ENCODE measurements at places on chromosomes 12 and 14.
A peak's percentile ranks its signal among the peaks of the same experiment; 100 is the strongest.

GRCh38 chr12:45217846-45218245, 2.0 kb downstream of the ANO6 start:
- DNase-seq, result no peak

- DNase-seq, result no peak
Measured at GRCh38 chr12:86194721-86195120, 61.5 kb downstream of the MGAT4C start.

DNA sequence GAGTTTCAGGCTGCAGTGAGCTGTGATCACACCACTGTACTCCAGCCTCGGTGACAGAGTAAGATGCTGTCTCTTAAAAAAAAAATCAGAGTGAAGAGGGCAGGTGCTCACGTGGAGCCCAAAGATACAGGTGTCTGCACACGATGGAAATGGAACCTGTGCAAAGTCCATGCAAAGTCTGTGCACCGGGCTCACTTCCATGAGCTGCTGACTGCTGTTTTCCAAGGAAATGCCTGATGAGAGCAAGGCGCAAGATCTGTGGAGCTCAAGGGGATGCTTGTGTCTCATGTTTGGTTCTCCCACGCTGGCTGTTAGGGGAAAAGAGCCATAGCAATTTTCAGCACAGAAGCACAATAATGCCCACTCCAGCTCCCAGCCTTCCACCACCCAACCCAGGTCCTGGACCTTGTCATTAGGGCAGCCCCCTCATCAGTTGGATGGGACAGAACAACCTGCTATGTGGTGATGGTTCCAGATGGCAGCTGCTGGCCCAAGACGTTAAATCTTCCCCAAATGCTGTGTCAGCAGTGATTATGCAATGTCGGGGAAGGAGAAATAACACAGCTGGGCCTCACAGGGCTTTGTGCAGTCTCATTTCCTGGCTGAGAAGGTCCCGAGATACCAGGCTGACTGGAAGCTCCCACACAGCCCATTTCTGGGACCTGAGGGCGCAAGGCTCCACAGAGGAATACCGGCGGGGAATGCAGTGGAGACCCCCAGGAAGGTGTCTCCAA, 27.9 kb upstream of the DICER1 start:
- peak; percentile 92 for DNase-seq

- DNase-seq, result no peak
Measured at GRCh38 chr14:81868172-81868571, 334.5 kb upstream of the SEL1L start.

DNA sequence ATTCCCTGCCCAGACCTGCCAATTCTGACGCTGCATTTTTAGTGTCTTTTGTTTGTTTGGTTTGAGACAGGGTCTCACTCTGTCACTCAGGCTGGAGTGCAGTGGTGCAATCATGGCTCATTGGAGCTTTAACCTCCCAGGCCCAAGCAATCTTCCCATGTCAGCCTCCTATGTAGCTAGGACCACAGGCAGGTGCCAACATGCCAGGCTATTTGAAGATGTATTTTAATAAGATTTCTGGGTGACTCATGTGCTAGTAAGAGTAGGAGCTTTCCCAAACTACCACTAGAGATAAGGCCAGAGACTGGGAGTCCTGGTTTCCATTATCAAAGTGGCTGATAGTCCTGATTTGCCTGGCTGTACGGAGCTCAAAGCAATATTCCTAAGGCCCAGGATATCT, 693.3 kb downstream of the MED13L start:
- DNase-seq, result no peak

DNA sequence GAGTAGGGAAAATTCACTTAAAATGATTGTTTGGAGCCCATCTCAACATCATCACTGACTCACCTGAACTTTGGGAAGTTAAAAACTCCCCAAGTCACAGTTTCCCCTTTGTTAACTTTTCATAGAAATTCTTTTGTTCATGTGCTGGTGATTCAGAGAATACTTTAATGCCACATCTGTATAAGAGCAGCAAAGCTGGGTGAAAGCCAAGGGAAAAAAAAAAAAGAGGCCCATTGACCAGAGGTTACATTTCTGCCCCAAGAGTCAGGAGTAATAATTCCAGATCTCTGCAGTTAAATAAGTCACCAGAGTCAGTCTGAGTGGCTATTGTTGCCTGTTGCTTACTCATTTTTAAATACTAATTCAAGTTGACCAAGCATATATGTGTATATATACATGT, 136.4 kb upstream of the LGR5 start:
- DNase-seq, result no peak

DNA sequence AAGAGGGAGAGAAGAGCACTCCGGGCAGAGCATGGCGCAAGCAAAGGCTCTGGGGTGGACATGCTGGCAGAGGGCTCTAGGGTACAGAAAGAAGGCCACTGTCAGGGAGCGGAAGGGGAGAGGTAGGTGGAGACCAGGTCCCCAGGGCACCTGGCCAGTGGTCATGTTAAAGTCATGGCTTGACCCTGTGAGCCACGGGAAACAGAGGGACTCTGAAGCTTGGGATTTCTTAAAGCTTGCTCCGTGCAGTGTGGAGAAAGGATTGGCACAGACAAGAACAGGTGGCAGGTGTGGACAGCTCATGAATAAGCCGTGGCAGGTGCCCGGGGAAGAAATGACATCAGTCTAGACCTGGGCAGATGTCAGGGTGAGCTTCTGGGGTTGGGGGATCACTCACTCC, 413.8 kb downstream of the BCL11B start:
- DNase-seq, result no peak

- peak; percentile 63 for DNase-seq
Measured at GRCh38 chr12:49131894-49132461, 783 bp upstream of the TUBA1B start.

- no peak for DNase-seq
Measured at GRCh38 chr12:50984586-50985298, 32.4 kb downstream of the HIGD1C start.
